ENCODE measurements at places on chromosomes 6 and 20.

GRCh38 chr6:43433148-43433547, 5.8 kb downstream of the ABCC10 start:
- peak; percentile 43 for DNase-seq

DNA sequence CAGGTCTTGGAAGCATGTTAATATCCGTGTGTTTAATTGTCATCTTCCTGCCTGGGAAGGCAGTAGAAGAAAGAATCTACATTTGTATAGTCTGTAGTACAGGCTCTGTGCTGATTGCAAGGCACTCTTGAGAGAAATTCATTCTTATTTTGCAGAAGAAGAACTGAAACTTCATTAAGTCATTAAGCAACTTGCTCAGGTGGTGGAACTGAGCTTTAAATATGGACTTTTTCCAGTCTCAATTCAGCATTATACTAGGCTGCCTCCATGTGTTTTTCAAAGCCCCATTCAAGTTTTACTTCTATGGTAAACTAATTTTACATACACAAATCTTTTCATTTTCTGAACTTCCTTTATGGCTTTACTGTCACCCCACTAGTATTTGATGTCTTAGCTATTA, 18.7 kb downstream of the ZNF451 start:
- no peak for DNase-seq

DNA sequence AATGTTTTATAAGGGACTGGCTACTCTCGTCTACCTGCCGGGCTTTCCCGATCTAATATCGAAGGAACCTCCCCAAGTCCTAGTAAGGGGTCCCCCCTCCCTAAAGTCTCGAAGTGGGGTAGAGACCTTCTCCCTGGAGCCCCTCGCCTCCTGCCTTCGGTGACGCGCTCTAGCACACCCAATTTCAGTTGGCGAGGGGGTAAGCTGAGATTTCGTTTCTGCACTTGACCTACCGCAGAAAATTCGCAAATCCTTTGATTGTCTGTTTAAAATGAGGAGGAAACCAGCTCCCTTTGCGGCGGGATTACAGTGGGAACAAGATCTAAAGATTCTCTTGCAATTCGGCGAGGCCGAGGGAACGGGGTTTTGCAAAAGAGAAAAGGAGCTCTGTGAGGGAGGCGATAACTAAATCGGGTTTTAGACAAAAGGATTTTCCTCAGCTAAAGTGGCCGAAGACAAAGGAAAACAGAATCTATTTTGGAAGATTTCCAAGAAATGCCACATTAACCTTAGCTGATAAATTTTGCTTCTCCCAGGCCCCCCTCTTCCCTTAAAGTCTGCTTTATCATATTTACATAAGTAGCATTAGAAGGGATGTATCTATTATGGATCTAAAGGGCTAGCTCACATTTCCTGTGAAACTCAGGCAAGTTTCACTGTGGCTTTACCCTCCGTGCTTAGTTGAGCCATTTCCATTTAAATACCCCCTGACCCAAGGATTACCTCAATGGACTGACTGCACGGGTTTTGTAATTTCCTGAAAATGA, 8.4 kb downstream of the SIM1 start:
- no peak for DNase-seq

DNA sequence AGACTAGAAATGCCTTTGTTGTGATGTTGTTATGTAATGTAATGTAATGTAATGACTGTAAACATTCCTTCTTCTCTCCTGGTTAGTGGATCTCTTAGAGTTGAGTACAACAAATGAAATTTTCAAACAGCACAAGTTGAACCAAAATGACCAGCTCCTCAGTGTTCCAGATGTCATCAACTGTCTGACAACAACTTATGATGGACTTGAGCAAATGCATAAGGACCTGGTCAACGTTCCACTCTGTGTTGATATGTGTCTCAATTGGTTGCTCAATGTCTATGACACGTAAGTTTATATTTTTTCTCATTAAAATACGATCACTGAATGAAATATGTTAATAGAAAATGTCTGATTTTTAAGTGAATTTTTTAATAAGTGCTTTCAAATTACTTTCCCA, 496.7 kb downstream of the UTRN start:
- no peak for DNase-seq

GRCh38 chr6:104623052-104623690, 236.5 kb downstream of the HACE1 start:
- no peak for DNase-seq

- no peak for DNase-seq
Measured at GRCh38 chr6:46036911-46037310, 21.3 kb upstream of the CLIC5 start.

GRCh38 chr6:12961761-12962160, 245.2 kb downstream of the PHACTR1 start:
- no peak for DNase-seq

GRCh38 chr6:470051-470900, 78.7 kb downstream of the IRF4 start:
- no peak for DNase-seq

GRCh38 chr6:24795106-24795505, 3.6 kb downstream of the ARMH2 start:
- no peak for DNase-seq

Data from aorta (tissue), 5 donors.